ENCODE measurements at places on chromosomes 16 and 17.

GRCh38 chr17:44063704-44064639 is 2.5 kb downstream of the LSM12 start:
- no peak for ATAC-seq

DNA sequence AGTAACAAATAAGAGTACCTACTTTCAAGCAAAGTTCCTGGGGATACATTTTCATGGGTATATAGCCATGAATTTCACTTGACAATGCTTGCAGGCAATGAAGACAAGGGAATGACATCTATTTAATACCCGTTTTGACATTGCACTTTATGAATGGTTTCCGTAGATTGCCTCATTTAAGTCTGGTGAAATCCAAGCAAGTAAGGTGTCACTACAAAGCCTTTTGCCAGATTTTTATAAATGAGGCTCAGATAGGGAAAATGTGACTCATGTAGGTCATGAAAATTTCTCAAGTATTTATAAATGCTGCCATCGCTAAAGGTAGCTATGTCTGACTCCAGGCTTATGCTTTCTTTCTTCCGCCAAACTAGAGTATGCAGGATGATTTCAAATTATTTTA is 644.3 kb downstream of the CDH8 start:
- no peak for ATAC-seq

- ATAC-seq, result no peak
Measured at GRCh38 chr17:27976331-27976730, 66.1 kb upstream of the NLK start.

- ATAC-seq, result no peak
Measured at GRCh38 chr16:89407925-89408300, 82.4 kb downstream of the ANKRD11 start.

DNA sequence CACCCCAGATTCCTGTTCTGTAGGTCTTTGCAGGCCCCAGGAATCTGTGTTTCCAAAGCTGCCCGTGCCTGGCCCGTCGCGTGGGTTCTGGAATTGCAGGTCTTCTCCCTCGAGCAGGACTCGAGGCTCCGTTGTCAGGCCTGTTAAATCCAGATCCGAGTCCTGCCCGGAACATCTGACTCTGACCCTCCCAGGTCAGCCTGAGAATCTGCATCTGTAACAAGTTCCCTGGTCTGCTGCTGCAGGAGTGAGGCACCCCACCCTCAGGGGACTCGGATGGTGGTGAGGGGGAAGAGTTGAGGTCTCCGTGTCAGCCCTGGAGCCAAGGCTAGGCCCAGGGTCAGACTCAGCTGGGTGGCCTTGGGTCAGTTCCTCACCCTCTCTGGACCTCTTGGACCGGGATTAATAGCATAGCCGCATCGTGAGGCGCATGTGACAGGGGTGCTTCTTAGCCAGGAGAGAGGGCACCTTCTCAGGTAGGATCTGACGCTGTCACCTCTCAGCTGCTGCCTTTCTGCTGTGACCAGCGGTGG is 8.8 kb downstream of the SPIRE2 start:
- peak; percentile 3 for ATAC-seq

- ATAC-seq, result no peak
Measured at GRCh38 chr17:61456061-61456681, 3.9 kb downstream of the TBX4 start.

DNA sequence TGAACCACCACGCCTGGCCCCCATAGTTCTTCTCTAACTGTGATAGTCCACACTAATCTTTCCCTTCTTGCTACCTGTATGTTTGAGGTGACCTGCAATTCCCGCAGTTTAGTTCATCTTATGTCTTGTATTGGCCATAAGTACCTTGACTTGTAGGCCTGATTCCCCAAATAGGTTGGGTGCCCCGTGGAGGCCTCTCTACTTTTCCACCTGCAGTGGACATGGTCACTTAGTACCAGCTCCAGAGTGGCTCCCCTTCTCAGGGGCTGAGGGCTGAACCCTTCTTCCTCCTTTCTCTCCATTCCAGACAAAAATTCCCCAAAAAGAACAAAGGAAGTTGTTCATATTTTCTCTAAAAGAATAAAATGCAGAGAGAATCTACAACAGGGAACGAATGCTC is 33.5 kb upstream of the CES5A start:
- no peak for ATAC-seq

DNA sequence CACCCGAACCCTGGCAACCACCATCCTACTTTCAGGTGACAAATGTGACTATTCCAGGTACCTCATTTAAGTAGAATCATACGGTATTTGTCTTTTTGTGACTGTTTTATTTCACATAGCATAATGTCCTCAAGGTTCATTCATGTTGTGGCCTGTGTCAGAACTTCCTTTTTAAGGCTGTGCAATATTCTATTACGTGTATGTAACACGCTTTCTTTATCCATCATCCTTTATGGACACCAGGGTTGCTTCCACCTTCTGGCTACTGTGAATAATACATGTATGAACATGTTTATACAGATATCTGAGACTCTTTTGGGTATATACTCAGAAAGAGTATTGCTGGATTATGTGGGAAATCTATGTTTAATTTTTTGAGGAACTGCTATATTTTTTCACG is 28.7 kb upstream of the RSL1D1 start:
- no peak for ATAC-seq

GRCh38 chr16:30490210-30490609 is 17.7 kb downstream of the ITGAL start:
- ATAC-seq, result no peak

- ATAC-seq, result no peak
Measured at GRCh38 chr17:81157848-81158687, 7.2 kb upstream of the PVALEF start.

DNA sequence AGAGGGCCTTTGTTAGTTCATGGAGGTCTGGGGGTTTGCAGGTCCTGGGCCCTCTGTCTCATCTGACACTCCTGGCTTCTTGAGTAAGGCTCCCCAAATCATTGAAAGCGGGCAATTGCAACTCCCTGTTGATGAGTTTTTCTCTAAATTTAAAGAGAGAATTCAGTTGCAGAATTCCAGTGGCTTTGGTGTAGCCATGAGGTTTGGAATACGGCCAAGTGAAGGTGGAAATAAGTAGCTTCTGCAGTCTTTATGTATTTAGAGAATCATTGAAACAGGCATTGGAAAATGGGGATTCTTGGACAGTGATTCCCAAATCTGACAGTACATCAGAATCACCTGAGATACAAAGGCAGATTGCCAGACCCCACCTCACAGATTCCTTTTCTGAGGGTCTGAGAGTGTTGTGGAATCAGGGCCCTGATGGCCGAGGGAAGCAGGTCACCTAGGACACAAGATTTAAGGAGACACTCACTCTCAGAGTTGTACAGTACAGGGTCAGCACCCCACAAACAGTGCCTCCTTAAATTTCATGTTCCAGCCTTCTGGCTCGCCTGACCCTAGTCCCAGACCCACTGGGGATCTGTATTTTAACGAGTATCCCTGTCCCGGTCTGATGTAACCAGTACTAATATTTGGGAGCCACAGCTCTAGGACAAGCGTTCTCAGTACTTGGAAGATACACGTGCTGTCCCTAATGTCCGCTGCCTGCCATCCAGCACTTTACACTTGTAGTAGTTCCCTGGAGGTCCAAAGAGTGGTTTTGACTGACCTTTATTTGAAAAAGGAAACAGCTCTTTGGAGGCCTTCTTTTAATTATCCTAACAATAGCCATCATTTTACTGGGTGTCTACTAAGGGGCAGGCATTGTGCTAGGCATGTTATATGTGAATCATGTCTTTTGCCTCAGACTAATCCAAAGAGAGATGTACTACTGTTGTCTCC is 37.8 kb downstream of the YPEL2 start:
- no peak for ATAC-seq

DNA sequence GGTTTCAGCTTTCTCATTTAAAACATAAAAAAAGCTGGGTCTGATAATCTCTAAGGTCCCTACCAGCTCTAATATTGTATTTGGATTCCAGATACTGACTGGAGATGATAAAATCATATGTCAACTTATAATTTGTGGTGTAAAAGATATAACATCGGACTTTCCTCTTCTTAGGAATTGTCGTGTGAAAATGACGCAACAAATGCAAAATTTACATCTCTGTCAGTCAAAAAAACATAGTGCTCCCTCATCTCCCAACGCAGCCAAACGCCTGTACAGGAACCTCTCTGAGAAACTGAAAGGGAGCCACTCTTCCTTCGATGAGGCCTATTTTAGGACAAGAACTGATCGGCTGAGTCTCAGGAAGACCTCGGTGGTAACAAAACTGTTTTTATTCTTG is 197.3 kb downstream of the ANKFN1 start:
- ATAC-seq, result no peak

GRCh38 chr17:43015579-43015978 is 6.6 kb downstream of the VAT1 start:
- ATAC-seq, result no peak

GRCh38 chr16:27779641-27780164 is 229.8 kb downstream of the KATNIP start:
- ATAC-seq, result no peak

DNA sequence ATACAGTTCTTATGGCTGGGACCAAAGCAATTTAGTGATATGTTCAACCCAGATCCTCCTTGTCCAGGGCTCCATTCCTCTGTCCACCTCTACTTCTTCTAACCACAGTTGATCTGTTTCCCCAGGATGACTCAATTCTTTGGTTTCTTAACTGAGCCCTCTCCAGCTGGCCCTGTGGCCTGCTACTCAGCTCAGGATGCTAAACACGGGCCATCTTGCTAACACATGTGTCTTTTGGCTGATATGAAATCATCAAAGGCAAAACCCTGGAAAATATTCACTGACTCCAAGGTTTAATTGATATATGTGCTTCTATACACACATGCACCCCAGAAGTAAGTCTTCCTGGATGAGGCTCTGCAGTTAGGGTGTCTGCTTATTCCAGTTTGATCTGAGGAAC is 43.8 kb downstream of the SHISA6 start:
- no peak for ATAC-seq

DNA sequence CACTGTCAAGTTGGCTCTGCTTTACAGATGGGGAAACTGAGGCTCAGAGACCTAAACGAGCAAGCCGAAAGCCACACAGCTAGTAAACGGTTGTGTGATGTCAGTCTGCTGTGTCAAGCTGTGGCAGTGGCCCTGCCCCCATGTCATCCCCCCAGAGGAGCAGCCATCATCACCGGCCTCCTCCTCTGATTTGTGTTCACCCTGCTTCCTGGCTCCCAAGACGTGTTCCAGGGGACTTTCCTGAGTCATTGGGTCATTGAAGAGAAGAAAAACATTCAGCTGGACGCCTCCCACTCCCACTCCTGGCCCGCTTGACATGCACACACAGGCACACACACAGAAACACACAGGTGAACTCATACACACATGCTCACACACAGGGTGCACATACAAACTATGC is 54.0 kb upstream of the CIBAR2 start:
- ATAC-seq, result no peak

DNA sequence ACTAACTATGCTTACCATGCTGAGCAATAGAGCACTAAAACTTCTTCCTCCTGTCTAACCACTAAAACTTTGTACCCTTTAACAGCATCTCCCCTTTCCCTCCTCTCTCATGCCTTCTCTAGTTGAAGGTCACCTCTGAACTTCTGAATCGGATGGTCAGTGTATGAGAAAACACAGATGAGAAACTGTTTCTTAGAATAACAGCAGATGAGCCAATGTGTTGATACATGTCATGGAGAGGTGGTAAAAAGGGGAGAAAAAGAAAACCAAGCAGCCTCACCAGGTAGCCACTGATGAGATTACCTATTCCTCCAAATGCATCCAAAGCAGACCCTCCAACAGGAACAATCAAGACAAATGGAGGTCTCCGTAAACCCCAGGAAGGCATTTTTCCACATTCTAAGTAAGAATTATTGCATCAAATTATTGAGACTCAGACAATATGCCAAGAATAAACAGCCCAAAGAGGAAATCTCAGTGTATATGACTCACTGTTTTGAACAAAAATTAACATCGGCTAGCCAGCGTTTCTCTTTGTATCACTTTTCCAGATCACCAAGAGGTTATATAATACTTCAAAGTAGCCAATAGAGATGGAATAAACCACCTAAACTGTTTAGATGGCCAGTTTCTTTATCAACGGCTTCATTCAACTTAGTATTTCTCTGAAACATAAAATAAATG is 793.3 kb upstream of the SOX9 start:
- ATAC-seq, result no peak

- ATAC-seq, result no peak
Measured at GRCh38 chr16:54265575-54266107, 20.9 kb downstream of the IRX3 start.
